ENCODE measurements at places on chromosomes 11 and 22.

GRCh38 chr11:123382555-123383074 lies 47.5 kb upstream of the GRAMD1B start:
- DNase-seq, result no peak

DNA sequence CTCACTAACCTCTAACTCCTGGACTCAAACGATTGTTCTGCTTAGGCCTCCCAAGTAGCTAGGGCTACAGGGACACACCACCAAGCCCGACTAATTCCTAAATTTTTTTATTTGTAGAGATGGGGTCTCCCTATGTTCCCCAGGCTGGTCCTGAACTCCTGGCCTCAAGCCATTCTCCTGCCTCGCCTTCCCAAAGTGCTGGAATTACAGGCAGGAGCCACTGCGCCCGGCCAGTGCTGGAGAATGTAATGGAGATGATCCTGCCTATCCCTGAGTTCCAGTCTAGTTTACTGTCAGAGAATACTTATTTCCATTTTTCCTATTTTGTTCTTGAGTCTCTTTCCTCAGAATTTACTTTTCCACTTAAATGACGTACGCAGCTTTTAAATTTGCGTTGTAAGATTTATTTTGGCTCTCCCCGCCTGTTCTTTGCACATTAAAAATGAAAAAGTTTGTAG lies at the start of gene CHEK1:
TSS of gene CHEK1 (plus strand) at position 408 of the 458 bp plus-strand sequence. CDS start 1,606 bp downstream, outside the sequence.
- no peak for DNase-seq

DNA sequence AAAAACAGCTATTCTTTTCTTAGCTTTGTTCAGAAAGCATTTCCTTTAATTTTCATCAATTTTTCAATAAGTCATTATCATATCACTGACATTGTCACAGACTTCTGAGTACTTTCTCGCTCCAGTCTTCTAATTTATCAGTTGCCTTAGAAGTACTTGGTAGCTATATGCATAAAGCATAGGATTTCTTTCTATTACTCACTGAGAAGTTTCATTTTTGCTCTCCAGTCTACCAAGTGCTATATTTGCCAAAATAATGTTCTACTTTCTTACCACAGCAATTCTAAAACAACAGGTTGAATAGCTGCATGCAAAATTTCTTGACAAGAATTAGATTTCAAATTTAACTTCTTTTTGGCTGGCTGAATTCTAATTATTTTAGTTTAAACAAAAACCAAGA lies 116.3 kb downstream of the STK33 start:
- no peak for DNase-seq

GRCh38 chr22:24847490-24847889 lies 41.5 kb downstream of the SGSM1 start:
- no peak for DNase-seq

DNA sequence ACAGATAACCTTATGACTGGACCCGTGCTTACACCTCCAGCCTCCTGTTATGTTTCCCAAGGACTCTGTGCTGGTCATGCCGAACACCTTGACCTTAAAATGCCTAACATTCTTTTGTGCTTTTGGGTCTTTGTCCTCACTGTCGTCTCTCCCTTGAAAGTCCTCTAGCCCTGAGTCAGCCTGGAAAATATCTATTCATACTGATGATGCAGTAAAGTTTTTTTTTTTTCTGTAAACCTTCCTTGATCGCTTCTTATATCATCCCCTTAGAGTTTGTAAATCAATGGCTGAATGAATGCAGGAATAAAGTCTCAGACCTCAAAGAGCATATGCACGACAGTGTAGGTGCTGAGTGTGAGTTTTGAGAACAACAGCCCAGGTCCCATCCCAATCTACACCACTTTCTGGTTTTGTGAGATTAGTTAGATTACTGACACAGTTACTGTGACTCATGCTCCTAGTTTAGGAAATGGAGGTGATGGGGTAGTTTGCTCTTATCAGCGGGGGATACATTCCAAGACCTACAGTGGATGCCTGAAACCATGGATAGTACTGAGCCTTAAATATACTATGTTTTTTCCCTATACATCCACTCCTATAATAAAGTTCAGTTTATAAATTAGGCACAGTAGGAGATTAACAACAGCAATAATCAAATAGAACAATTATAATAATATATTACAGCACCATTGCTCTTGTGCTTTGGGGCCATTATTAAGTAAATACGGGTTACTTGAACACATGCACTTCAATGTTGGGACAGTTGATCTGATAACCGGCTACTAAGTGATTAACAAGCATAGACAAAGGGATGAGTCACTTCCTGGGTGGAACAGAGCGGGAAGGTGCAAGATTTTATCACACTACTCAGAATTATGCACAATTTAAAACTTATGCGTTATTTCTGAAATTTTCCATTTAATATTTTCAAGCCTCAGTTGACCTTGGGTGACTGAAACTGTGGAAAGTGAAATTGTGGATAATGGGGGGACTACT lies 8.6 kb downstream of the TCN1 start:
- no peak for DNase-seq

DNA sequence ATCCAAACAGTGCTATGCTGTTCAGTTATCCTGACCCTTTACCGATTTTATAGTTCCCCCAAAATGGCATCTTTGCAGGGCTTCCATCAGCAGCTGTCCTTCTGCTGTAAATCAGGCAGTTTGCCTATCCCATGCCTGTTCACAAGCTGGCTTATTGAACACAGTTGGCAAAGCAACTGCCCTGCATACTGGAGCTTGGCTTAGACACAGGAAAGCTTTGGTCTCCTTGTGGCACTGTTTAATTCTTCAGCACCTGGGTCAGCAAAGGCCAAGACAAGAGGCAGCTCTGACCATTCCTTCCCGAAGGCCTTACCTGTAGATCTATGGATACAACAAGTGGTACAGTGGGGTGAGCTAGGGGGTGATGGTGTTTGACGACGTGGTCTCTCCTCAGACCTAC lies 32.2 kb downstream of the TSPAN18 start:
- no peak for DNase-seq

- no peak for DNase-seq
Observed at GRCh38 chr11:19729141-19729540, 16.5 kb downstream of the NAV2 start.

DNA sequence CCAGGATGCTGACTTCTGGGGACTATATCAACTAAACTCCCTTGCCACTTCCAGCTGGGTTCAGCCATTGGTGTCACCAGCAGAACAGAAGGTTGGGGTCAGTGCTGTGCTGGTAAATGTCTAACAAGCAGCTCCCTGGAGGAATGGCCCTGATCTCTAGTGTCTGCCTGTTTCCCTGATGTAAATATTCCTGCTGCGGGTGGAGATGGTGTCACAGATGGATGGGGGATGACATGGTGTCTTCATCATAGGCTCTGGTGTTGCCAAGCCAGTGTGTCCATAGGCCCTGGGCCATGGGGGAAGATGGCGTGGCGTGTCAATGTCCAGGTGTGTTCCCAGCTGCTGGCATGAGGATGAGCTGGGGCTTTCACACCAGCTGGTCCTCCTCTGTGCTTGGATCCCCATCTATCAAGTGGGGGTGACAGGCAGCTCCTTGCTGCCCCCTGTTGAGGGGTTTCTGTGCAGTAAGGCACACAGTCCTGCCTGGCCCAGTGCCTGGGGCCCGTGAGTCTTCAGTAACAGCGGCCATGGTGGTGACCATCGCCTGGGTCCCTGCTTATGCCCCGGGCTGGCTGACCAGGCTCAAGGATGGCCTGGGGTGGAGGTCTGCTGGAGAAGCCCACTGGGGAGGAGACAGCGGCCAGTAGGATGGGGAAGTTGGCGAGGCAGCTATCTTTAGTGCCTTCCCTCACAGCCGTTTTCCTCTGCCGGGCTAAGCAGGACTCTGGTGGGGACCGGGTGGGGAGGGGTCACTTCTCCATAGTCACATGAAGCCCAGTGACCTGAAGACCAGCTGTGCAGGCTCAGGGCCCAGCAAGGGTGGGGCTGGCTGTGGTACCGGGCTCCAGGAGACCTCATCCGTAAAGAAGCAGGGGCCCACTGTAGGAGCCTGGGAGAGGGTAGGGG lies 12.7 kb downstream of the RPL3 start:
- peak; percentile 15 for DNase-seq

DNA sequence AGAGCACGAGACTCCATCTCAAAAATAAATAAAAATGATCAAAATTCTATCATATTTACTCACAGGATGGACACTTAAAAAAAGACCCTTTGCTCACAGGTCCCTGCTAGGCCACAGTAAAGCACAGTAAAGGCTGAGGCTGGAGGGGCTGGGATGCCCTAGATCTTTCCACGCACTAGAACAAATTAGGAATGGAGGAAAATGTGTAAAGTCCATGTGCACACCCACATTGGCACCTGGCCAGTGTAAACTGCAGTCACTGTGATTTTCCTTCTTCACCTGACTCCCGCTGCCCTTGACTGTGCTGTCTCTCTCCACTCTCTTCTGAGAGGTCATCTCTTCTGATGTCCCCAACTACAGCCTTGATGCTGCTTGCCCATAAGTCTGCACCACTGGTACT lies 195.5 kb downstream of the EFCAB6 start:
- DNase-seq, result no peak

DNA sequence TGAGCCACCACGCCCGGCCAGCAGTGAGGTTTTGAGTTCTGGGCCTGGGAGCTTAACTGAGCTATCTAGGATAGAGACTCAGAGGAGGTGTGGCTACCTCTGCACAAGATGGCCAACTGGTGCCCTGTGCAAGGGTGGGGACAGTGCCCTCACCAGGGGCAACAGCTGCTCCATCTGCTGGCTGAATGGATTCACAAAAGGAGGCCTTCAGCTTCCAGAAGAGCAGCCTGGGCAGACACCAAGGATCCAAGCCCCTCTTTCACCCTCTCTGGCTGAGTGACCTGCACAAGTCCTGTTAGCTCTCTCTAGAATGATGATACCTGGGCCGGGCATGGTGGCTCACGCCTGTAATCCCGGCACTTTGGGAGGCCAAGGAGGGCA lies 33.5 kb upstream of the BAIAP2L2 start:
- DNase-seq, result no peak
